ENCODE measurements at places on chromosomes 2 and 18.

DNA sequence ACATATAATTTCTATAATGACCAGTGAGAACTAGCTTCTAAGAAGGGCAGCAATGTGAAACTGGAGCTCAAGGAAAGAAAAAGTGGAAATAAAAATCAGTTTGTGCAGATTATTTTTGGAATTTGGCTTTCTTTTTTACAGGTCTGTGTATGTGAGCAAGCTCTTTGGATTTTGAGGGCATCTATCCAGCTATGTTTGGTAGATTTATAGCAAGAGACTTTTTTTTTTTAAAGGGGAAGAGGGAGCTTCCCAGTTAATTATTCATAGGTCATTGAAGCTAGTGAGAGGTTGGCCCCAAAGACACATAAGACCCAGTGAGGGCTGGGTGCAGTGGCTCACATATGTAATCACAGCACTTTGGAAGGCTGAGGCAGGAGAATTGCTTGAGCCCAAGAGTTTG is 24.0 kb upstream of the COLEC12 start:
- DNase-seq, result no peak

DNA sequence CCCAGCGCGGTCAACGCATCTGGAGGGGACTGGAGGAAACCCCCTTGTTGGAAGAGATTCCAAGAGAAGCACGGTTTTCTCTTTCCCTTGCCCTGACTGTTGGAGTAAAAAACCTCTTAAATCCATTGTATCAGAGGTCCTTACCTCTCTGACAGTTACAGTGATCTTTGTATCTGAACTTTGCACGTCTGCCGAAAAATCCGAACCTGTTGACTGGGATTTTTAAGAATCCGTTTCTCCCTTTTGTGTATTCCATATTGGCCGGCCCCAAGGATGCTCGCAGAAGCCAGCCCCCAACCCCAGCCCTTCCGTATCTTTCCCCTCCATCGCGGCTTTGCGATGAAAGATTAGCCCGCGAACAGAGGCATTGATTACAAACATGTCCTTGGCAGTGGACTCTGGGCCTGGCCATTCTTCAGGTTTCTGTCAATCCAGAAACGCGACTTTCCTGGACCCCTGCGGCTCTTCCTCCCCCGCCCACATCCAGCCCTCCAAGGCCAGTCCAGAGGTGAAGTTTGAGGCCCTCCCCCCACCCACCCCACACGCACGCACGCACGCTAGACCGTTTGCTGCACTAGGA is 4.6 kb upstream of the DLX1 start:
- no peak for DNase-seq

DNA sequence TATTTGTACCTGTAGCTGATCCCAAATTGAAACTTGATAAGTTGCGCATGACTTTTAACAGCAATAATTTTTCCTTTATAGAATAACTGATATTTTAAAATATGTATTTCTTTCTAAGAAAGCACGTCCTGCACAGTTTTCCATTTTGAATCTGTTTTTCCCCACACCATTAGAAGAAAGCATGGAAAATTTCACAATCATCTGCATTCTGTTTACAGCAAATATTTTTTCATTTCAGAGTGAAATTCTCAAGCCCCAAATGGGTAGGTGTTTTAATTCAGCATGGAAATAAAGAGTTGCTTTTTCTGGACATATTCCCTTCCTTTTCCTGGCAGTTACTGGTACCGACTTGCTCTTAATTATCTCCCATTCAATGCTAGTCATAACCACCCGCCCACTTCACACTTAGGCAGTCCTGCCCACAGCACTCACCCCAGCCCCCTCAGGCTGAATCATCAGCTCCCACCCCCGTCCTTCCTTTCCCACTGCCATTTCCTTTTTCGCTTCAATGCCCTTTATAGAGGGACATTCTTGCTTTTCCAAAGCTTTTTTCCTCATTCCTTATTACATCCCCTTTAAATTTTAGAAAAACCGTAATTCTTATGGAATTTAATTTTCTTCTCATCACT is 89.2 kb upstream of the GLS start:
- no peak for DNase-seq

GRCh38 chr18:61771861-61772260 is 120.9 kb downstream of the RNF152 start:
- DNase-seq, result no peak

DNA sequence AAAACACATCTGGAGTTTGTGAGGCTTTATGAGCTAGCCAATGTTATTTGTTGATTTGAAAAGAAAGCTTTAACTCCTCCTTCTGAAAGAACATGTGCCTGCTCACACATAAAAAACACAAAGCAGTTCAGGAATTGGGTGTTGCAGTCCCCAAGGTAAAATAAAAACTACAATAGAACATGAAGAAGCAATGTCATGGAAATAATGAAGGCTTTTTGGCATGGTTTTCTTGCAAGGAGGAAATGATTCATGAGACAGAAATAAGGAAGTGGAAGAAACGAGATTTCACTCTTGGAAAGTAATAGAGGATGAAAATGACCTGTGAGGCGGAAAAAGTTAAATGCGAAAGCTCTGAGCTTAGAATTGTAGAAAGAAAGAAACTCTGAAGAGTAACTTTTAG is 81.1 kb downstream of the TRIB2 start:
- no peak for DNase-seq

DNA sequence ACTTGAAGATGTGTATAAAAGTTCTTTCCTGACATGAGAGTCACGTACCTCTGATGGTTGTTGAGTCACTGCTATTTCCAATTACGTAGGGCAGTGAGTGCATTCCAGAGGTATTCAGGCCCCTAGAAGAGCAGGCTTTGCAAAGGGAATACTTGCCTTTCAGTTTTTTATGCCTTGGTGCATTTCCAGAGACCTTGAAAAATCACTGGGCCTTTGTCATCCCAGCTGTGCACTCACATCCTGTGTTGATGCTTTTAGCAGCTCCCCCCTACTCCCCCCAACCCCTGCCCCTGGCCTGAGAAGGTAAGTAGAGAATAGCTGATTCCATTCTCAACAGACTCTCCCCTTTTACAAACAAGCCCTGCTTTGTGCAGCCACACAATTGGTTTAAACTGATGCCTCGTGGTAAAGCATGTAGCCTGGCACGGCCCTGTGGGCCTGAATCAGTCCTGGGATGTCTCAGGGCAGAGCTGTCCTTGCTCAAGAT is 174.2 kb downstream of the PRPF40A start:
- DNase-seq, result no peak

DNA sequence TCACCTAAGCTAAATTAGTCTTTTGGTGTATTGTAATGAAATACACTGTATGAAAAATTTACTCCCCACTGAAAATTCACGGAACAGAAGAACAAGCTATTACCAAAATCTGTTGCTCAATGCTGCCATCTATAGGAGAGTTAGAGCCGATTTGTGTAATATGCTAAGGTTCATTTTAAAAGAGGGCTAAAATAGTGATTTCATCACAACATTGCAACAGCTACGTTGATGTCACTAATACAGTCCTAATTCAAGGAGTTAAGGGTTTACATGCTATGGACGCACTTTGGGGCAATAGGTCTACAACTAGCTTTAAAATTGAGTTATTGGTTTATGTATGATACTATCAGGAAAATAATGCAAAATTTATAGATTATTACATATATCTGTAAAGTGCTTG is 3.0 kb upstream of the IRS1 start:
- peak; percentile 37 for DNase-seq
